ENCODE measurements at places on chromosomes 13 and 19.
A peak's percentile ranks its signal among the peaks of the same experiment; 100 is the strongest.

- no peak for DNase-seq
These were observed 307.4 kb downstream of the ATP8A2 start for GRCh38 chr13:25679159-25679558.

DNA sequence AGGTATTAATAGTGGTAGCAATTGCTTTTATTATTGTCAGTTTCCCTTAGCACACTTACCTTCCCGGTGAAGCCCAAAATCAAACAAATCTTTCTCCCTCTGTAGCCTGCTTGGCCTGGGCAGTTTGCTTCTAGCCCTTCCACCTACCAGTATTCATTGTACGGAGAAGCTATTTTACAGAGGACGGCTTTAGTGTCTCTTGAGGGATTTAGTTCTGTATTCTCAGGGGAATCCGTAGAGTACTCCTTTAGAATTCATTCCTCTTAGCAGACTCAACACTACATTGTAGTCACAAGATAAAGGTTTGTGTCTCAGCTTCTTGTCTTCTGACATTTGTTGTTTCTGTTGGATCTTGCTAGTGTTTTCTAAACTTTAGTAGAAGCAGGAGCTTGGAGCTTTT lies 24.1 kb upstream of the WTIP start:
- DNase-seq, result no peak

GRCh38 chr19:10637894-10638293 lies 12.5 kb downstream of the SLC44A2 start:
- DNase-seq, result no peak

DNA sequence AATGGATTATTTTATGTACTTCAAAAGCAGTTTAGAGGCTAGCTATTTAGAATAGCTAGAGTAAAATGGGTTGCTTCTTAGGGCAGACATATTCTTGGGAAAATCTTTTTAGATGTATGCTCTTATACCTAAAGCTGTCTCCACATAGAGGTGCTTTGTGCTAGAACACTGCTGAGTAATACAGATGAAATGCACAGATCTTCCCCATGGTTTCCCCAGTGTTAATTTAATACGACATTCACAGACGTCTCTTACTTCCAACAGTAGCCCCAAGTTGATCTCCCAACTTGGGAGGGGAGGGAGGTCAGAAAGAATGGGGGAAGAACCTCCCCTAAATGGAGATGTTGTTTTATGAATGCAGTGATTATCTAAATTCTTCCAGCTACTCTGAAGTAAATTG lies 16.9 kb downstream of the NALCN start:
- no peak for DNase-seq

GRCh38 chr19:20367811-20368294 lies 197.7 kb downstream of the ZNF737 start:
- no peak for DNase-seq

DNA sequence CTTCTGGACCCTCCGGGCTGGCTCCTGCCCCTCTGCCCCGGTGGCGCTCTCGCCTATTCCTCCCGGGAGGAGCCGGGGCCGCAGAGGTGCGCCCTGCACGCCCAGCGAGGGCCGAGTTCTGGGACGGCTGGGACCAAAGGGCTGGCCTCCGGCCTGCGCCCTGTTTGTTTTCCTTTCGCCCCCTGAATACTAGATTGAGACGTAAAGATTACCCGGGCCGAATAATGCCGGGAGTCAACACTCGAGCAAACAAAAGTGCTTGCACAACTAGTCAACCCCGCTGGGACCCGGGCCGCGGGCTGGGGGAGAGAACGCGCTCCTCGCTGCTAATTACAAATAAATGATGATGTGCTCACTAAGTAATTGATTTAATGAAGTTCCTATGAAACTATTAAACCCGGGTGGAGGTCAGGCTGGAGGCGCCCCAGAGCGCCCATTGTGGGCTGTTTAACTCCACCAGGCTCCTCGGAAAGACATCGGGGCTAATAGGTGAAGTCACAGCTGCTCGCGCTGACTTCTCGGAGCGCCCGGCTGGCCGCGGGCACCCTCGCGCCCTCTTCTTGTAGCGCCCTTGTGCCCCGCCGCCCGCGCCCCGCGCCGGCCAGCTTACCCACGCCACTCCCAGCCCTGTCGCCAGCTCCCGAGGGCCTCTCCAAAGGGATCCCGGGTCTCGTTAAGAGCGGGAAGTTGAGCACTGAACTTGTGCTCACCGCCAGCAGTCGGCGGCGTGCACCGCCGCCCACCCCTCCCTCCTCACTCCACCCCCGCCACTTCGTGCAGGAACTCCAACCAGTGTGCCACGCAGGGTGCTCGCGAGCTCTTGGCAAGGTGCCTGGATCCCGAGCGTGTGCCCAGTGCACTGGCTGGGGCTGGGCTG lies 14.9 kb downstream of the ZIC5 start:
- no peak for DNase-seq

GRCh38 chr19:39824143-39825092 lies 9.5 kb downstream of the DYRK1B start:
- peak; percentile 83 for DNase-seq

- DNase-seq, result no peak
These were observed 920.0 kb downstream of the UQCRFS1 start for GRCh38 chr19:28292822-28293500.

DNA sequence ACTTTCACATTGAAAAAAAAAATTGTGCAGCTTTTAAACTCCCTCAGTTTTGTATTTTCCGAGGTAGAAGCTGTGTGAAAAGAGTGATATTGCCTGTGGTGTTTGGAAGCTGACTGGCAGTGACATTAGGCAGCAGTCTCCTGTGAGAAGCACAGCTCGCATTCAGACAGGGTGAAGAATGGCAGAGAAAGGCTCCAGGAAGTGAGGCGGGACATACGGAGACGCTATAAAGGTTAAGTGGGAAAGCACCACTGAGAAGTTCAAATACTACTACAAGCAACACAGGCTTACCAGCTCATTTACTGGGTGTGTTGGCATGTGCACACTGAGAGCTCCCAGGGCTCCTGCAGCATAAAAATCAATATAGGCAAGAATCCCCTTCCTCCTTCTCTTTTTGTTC lies 88.4 kb downstream of the RXFP2 start:
- no peak for DNase-seq

DNA sequence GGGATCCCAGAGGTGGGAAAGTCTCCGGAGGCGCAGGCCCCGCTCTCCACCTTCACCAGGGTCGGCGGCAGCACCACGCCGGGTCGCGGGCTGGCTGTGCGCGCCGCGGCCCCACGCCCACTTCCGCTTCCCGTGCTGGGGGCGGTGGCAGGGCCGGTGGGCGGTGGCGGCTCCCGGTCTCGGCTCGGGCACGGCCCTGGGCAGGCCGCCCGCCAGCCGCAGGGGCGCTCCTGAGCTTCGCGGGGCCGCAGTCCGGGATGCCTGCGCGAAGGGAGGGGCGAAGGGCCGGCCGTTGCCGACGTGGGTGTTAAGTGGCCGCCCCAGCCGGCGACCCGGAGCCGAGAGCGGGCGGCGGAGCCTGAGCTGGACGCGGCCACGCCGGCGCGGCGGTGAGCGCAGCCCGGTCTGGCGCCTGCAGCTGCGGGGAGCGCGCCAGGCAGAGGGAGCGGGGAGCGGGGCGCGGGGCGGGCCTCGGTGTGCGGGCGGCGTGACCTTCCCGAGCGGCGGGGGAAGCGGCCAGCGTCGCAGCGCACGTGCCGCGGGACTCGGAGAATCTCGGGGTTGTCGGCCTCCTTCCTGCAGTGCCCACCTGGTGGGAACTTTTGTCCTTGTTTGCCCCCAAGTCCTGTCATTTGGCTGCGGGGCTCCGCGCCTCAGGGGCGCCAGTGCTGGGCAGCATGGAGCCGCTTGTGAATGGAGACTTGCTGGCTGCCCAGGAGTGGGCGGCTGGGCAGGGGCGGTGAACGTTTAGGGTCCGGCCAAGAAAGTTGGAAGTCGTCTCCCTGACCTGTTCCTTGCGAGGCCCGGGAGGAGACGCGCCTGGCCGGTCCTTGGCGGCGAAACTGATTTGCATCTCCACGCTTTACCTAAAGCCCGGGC lies at the start of gene SLC25A15:
TSS of gene SLC25A15 (plus strand) at position 337 of the 879 bp plus-strand sequence. CDS start 3,616 bp downstream, outside the sequence.
- peak; percentile 70 for DNase-seq

- DNase-seq, result no peak
These were observed 214.0 kb downstream of the ENOX1 start for GRCh38 chr13:43572656-43573360.

- no peak for DNase-seq
These were observed 60.1 kb downstream of the KLF2 start for GRCh38 chr19:16384688-16385087.

GRCh38 chr19:31943191-31943661 lies 402.2 kb upstream of the ZNF507 start:
- no peak for DNase-seq

GRCh38 chr13:106132216-106132615 lies 403.2 kb downstream of the EFNB2 start:
- no peak for DNase-seq

DNA sequence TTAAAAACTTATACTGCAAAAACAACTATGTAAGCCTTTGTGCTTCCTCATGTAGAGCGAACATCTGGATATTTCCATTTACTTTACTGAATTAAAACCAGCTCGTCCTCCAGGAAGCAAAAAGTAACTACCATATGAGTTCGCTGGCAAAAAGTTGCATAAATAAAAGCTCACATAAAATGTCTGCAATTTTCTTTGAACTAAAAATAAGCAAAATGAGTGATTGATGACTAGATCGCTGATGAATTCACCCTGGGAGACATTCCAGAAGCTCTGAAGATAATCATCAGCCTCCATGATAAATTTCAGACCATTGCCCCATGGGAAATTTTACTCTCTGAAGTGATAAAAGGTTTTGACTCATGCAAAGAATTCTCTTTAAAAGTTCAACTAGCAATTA lies 67.3 kb upstream of the SACS start:
- no peak for DNase-seq

- peak; percentile 30 for DNase-seq
These were observed 764 bp downstream of the UPF1 start for GRCh38 chr19:18832306-18833140.

DNA sequence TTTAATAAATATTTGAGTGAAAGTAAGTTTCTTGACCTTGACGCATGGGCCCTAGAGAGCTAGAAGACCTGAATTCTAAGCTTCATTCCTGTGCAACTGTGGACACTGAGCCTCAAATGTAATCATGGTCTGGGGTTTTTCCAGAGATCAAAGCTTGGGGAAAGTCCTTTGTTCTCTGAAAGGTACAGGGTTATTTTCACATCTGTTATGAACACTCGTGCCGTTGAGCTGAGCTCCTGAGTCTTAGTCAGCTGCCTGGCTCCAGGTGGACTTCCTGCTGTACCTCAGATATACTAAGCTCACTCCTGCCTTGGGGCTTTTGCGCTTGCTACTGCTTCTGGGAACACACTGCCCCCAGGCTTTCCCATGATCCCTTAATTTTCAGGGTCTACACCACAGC lies 7.5 kb upstream of the ZBTB32 start:
- no peak for DNase-seq

DNA sequence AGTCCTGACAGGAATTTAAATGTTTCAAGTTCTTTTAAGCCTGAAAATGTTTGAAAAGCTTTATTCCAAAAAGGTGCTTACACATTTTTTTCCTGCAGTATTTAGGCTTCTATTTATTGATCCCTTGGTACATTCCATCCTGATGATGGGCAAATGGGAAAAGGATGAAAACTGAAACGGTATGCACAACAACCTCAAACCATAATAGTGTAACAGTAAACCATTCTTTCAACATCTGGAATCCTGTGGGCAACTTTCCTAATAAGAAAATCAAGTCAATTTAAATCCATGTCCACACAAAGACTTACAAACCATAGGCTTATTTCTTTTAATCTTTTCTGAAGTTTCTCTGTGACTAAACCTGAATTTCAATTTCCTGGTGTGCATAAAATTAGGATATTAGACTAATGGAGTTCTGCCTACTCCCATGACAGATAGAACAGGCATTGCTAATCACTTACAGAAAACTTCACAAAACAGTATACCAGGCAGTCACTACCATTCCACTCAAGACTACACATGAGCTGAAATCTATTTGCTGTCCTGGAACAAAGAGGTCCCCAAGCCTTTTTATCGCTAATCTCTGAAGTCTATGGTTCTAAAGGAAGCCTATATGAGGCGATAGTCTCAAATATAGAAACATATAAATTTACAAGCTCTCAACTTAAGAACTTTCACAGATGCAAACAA lies 103.3 kb downstream of the DLEU7 start:
- DNase-seq, result no peak

DNA sequence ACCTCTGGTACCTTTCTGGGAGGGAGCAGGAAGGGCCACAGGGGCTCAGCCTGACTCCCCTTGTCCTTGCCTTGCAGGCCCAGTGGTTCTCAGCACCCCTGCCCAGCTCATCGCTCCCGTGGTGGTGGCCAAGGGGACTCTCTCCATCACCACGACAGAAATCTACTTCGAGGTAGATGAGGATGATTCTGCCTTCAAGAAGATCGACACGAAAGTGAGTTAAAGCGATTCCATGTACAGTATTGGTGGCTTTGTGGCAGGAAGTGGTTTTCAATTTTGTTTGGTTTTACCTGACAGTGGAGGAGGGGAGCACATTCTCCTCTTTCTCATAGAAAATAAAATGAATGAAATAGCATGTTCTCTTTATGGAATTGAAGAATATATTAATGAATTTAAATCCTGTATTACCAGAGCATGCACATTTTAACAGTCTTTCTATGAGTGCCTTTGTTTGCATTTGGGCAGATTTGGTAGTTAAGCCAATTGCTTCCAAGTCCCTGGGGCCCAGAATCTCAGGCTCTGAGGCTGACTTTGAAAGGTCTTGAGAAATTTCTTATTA lies 4.1 kb downstream of the MAB21L1 start:
- no peak for DNase-seq

DNA sequence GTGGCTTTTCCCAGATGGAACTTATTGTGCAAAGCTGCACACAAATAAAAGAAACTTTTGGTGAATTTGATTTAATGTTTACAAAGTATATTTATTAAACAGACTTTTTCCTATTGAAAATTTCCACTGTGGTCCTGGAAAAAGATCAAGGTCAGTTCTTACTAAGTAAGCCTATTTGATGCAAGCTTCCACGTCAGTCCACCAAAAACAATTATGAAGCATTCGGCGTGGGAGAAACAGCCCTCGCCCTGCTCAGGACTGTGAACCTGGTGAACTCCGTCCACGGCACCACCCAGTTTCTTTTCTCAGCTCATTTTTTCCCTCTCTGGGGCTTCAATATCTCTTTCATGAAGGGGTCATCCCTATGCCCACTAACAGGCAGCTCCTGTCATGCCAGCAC lies 149.8 kb downstream of the EFNB2 start:
- DNase-seq, result no peak

GRCh38 chr13:114101358-114102130 lies 30.9 kb downstream of the RASA3 start:
- no peak for DNase-seq

GRCh38 chr13:110490009-110490770 lies 71.3 kb downstream of the RAB20 start:
- DNase-seq, result no peak

DNA sequence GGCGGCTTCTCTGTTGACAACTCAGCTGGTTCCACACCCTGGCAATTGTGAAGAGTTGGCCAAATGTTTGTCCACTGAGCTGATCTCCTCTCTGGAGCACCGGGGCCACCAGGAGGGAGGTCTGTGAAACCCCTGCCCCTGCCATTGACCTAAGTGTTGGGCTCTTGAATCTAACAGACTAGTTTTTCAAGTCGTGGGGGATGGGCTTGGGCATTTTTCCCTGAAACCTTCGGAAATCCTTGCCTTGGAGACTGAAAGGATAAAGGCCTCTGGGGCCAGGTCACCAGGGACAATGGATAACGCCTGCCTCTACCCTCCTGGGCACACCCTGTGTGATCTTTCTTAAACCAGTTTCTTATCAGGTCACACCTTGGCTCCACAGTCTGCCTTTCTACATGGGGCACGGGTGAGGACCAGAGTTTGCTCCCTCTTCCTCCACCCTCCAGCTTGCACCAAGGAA lies 881 bp downstream of the GEMIN7 start:
- no peak for DNase-seq

Measured in CD14-positive monocyte (primary cell).